ENCODE measurements at places on chromosomes 1 and 21.

GRCh38 chr21:43884012-43884860 is 19.2 kb downstream of the AGPAT3 start:
- no peak for DNase-seq

GRCh38 chr1:11700601-11701467 is 9.3 kb downstream of the DRAXIN start:
- no peak for DNase-seq

DNA sequence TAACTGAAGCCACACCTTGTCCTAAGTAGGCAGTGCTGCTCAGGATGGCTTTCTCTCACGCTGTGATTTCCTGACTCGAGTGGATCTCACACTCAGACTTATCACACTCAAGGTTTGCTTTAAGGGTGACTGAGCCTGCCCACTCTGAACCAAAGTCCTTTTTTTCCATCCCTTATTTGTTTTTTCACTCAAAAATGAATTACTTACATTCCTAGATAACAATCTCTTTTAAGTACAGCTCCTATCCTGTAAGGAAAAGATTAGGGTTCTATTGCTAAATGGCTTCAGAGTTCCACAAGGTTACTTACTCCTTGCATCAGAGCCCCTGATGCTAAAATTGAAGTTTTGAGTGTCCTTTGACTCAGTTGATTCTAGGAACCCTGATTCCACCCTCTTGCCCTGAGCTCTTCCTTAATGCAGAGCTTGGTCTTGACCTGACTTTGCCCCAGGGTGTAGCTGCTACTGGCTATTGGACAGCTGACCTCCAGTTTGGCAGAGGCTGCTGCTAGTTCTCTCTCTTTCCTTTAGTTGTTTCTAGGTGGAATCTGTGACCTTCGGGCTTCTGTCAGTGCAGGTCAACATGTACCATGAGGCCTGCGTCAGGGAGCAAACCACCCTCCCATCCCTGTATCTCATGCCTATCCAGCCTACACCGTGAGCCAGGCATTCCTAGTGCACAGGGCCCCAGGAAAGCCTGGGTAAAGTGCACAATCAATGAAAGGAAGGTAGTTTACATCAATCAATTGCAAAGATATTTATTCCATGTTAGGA is 80.1 kb upstream of the CD55 start:
- no peak for DNase-seq

GRCh38 chr1:199758626-199759255 is 268.8 kb upstream of the NR5A2 start:
- no peak for DNase-seq

GRCh38 chr1:223233019-223233409 is 90.0 kb upstream of the TLR5 start:
- no peak for DNase-seq

- no peak for DNase-seq
Observed at GRCh38 chr1:84141182-84142003, 2.7 kb upstream of the PRKACB start.

DNA sequence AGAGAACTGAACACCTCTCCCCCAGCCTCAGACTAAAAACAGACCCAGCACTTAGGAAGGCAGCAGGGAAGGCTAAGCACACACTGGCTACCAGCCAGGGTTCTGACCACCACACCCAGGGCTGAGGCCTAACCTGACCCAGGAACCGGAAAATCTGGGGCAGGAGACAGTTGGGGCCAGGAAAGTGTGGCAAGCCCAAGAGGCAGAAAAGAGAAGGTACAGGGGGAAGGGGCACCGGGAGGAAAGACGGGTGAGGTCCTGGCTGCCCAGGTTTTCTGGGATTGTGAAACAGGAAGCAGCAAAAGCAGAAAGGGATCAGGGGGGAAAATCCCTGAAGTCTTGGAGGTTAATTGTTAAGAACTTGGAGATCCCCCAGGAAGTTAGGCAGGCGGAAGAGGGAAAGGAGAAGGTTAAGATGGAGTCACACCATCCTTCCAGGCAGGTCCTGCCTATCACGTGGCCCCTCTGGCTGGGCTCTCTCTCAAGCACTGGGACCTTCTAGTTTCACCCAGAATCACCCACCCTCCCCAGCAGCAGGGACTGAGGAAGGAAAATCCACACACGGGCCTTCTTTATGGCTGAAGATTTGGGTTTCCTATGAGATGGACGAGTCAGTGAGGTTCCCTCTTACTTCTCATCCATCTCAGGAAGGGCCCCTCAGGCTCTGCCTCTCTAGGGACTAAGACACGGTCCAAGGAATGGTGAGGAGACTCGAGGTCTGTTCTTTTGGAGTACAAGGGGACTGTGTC is 2.6 kb downstream of the HDGF start:
- DNase-seq: no peak

DNA sequence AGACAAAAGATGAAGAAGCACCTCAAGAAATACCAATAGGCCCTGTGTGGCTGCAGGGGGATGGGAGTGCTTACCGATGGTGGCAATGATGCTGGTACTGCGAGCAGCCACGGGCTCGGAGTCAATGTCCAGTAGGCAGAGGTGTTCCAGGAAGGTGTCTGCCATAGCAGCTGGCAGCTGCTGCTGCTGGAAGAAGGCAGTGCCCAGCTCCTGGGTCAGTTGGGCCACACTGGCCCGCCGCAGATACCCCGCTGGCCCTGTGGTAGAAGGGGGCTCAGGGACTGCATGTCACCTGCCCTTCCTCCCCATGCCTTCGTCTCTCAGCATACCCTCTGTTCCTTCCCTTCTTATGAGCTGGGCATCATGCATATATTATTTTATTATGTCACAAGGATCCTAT is 1.2 kb downstream of the PKLR start:
- no peak for DNase-seq

- DNase-seq: no peak
Observed at GRCh38 chr1:235938709-235939479, 72.2 kb upstream of the LYST start.

GRCh38 chr1:117760069-117760468 is 154.2 kb downstream of the TENT5C start:
- DNase-seq: no peak

- DNase-seq: no peak
Observed at GRCh38 chr1:33319949-33320618, 814 bp downstream of the A3GALT2 start.

GRCh38 chr1:194477908-194478307 is 1291.5 kb upstream of the B3GALT2 start:
- DNase-seq: no peak

DNA sequence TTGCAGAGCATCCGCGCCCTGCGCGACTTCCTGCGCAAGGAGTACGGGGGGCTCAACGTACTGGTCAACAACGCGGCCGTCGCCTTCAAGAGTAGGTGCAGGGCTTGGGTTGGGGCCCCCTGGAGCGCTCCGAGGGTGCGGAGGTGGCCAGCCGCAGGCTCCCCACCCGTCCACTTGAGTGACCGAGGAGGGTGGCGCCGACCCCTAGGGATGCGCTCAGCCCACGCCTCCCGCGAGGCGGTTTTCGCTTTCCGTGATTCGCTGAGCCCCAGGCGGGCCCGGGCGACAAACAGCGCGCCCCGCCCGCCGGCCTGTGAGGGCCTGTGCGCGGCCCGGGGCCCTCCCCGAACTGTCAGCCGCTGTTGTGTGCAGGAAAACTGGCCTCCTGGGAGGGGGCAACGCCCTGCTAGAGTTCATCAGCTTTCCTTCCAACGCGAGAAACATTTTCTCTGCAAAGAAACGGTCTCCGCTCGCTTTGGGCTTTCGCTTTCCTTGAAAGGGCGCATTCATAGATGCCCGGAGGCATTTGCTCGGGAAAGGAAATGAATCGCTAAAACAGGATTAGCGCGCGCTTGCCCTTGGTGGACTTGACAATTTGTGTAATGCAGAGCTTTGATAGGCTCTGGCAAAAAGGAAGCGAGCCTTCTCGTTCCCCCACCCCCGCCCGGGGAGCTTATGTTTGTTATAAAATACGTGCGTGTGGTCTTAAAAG is 668 bp downstream of the CBR3 start:
- no peak for DNase-seq

- DNase-seq: no peak
Observed at GRCh38 chr1:157238585-157238984, 100.4 kb upstream of the ETV3 start.

DNA sequence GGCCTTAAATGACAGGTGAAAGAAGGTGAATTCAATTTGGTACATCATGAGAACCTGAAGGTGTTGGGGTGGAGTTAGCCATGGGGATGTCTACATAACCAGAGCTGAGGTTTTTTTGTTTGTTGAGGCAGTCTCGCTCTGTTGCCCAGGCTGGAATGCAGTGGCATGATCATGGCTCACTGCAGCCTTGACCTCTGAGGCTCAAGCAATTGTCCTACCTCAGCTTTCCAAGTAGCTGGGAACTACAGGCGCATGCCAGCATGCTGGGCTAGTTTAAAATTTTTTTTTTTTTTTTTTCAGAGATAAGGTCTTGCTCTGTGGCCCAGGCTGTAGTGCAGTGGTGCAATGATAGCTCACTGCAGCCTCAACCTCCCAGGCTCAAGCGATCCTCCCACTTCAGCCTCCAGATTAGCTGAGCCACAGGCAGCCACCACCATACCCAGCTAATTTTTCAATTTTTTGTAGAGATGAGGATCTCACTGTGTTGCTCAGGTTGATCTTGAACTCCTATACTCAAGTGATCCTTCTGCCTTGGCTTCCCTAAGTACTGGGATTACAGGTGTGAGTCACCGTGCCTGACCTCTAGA is 1.9 kb upstream of the MPZ start:
- DNase-seq: no peak

GRCh38 chr1:58597076-58597475 is 20.0 kb upstream of the TACSTD2 start:
- no peak for DNase-seq

DNA sequence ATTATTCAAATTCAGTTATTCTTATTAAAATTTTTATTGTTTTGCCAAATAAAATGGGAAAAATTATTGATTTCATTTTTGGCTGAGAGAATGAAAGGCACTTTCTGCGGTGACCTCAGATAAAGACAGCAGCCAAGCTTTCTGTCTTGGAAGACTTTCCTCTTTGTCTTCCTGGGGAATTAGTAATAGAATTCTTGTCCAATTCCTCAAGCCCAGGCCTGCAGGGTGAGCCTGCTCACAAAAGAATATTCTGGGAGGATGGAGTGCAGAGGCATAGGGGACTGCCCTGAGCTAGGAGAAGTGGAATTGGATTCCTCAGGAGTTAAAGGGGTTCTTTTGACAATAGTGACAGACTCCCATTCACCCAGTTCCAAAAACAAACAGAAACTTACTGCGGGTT is 614.5 kb upstream of the ADGRL2 start:
- DNase-seq: no peak

- no peak for DNase-seq
Observed at GRCh38 chr1:246176126-246177024, 330.7 kb downstream of the SMYD3 start.

DNA sequence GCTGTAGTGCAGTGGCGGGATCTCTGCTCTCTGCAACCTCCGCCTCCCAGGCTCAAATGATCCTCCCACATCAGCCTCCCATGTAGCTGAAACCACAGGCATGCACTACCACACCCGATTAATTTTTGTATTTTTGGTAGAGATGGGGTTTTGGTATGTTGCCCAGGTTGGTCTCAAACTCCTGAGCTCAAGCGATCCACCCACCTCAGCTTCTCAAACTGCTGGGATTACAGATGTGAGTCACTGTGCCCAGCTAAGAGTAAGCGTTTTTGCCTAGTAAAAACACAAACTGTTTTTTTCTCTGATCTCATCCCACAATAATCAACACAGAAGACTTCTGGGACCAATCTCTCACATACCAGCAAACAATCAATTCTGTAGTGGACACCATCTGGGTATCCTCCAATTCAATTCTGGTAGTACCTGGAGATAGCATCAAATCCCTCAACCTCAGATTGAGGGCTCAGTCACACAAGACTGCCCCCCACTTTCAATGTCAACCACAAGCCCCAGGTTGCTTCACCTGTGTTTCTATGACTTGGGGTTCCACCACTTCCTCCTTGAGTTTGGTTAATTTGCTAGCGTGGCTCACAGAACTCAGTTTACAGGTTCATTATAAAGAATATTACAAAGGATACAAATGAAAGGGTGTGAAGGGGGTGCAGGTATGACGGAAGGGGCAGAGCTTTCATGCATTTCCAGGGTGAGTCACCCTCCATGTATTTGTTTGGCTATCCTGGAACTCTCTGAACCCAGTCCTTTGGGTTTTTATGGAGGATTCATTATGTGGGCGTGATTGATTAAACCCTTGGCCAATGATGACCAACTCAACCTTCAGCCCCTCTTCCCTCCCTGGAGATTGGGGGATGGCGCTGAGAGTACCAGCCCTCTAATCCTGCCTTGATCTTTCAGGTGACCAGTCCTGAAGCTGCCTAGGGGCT is 40.0 kb upstream of the RHOU start:
- DNase-seq: no peak

DNA sequence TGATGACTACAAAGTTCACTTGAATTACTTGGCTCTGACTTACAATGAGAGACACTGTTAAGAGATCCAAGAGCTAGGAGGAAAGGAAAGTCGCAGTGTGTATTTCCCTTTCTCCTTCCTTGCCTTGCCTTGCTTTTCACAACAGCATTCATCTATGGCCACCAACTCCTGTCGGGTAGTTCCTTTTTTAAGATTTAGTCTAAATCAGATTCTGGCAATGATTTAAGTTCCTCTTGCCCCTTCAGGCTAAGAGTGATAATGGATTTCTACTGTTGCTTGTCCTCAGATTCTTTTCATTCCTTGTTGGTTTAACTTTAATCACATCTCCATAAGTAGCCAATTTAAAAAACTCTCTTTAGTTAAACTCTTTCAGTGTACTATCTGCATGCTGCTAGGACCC is 91.9 kb downstream of the GTF2B start:
- no peak for DNase-seq

DNA sequence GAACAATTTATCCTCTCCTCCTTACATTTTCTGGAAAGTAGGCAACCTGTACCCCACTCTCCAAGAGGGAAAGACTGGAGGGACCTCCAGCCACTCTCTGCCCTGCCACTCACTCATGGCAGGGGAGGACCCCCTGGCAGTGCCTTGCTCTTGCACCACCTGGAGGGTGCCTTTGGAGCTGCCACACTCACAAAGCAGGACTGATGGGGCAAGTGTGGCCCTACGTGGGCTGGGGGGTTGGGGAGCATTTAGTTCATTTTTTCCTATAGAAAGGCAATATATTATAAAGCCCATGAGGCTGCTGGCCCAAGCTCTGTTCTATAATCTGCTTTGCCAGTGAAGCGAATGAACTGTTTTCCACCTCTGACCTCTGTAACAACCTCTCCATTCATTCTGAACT is 50.3 kb downstream of the GPR161 start:
- no peak for DNase-seq

GRCh38 chr1:36176106-36176949 is 20.4 kb downstream of the MAP7D1 start:
- DNase-seq: no peak

DNA sequence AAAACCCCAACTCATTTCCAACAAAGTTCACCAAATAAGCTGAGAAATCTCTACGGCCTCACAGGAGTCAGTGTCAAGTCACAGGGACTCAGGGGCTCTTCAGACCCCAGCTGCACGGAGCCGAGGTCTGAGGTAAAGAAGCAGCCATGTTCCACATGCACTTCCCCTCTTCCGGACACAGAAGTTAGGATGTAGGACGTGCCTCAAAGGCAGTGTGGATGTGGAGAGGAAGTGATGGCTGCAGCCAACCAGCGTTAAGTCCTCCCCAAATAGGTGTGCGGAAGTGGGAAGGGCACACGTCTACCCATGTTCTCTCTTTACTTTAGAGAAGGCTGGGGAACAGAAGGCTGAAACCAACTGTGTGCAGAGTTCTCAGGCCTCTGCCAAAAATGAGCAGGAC is 14.6 kb upstream of the NCF2 start:
- DNase-seq: no peak

Measured in NCI-H1436 treated with DMSO at 0.1 percent for 48 hours (cell line).